ENCODE measurements at places on chromosomes 7 and 10.

GRCh38 chr7:134545918-134546317 lies 3.0 kb upstream of the AKR1B15 start:
- no peak for DNase-seq

DNA sequence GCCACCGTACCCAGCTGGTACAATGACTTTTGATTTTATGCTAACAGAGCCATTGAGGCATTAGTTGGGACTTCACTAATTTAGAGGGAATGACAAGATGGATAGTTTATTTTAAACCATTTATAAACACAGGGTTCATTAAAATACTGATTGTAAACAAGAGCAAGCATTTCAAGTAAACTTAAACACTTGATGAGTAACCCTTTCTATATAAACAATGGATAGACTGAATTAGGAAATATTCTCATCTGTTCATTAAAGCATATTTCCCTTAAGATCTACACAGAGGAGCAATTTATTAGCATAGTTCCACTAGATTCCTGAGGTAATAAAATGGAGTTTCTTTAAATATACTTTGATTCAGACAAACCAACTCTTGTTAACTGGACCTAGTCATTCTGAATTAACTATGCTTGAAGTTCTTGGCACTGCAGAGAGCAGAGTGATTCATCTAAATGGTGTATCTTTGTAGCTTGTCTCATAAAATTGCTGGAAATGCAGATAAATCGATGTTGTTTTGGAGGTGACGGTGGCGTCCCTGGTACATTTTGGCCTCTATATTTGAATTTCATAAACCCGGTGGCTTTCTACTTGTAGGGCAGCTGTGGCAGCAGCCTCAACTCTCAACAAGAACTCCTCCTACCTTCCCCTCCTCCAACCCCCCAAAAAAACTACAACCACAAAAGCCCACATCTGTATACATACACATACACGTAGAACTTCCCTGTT lies 15.4 kb upstream of the VDAC2 start:
- peak; percentile 80 for DNase-seq

GRCh38 chr10:130409331-130409730 lies 273.1 kb downstream of the GLRX3 start:
- no peak for DNase-seq

- DNase-seq = no peak
These were observed 692 bp downstream of the NEURL1 start for GRCh38 chr10:103493916-103494877.

GRCh38 chr7:143318661-143319060 lies 2.8 kb downstream of the CLCN1 start:
- no peak for DNase-seq

DNA sequence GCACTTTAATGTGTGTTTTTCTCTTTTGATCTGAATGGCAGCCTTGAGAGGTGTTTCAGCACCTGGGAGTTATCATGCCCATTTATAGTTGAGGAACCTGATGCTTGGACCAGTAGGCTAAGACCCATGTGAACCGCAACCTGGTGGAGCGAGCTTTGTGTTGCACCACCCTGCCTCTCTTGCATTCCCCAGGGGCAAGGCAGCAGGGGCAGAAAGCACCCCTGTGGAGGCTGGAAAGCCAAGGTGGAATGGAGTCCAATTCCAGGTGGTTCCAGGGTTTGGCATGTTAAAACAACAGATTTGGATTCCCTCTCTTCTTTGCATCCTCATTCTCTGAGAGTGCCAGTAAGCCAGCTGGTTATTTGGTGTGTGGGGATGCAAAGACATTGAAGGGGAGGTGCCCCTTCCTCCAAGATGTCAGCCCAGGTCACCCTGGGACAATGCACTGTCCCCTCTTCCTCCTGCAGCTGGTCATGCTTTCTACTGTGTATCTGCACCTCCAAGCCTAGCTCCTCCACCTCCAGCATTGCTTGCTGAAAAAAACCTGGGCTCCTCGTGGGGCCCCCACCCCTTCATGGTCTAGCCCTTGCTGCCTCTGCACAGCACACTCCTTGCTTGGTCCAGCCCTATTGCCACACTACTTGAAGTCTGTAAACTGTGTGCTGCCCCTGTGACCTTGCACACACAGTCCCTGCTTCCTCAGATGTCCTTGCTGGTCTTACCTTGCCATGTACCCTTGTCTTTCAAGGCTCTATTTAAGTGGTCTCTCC lies 5.6 kb upstream of the CDH23 start:
- DNase-seq = no peak

DNA sequence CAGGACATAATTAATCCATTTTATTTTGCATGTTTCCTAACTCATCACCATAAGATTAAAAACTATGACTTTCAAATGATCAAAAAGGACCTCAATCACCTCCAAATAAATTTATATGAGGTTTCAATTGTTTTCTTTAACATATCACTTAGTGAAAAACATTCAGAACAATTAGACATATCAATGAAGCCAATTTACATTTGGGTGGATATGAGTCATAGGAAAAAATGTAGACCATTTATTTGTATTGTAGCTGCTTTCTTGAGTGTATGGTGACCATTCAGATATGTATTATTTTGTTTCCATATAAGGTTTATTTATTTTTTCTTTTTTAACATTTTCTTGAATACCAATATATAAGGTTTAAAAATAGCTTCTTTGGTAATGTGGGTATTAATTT lies 13.3 kb upstream of the EXOC6 start:
- peak; percentile 52 for DNase-seq

DNA sequence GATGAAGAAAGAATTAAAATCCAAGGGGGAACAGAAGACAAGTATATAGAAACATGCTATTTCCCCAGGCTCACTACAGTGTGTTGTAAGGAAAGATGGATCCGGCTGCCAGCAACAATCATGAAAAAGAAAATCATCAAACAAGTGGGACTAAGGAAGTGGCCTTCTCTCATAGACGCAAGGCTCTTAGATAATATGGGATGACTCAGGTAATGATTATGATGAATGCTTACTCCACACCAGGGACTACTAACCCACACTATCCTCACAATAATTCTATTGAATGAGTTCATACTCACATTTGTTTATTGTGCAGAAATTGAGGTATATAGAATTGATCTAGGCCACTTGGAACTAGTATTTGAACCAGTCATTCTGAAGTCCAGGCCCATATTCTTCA lies 111.2 kb upstream of the BET1 start:
- DNase-seq = peak; percentile 43

GRCh38 chr10:71647526-71648253 lies 71.9 kb downstream of the C10orf105 start:
- DNase-seq = no peak

GRCh38 chr10:93452143-93452542 lies 30.0 kb downstream of the MYOF start:
- no peak for DNase-seq

All from COLO829 (cell line).